AG08396 (cell line): ENCODE measurements at places on chromosomes 12 and 14.
A peak's percentile ranks its signal among the peaks of the same experiment; 100 is the strongest.

DNA sequence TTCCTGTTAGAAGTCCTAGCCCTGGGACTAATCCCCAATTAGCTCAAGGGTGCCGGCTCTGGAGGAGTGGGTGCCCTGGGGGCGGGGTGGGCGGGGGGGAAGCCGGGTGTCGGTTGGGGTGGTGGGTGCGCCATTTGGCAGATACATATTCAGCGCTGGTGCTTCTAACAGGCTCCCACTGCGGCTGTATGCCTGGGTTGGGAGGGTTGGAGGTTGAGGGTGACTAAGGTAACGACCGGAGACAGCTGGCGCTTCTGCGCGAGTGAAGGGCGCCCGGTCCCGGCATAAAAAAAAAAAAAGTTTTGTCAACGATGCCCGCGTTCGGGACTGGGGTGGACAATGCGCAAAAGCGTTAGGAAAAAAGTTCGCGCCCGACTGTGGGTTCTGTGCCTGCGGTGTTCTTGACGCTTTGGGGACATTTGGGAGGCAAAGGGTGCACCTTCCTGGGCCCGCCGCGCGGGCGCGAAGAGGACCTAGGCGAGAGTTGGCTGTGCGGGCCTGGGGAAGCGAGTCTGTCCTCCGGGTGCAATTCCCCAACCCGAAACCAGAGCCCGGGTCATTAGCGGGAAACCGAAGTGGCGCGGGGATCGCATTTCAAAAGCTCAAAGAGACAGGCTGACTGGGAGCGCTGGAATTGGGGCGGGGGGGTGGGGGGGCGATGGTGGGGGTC, 19.2 kb downstream of the TBX3 start:
- DNase-seq, result no peak

DNA sequence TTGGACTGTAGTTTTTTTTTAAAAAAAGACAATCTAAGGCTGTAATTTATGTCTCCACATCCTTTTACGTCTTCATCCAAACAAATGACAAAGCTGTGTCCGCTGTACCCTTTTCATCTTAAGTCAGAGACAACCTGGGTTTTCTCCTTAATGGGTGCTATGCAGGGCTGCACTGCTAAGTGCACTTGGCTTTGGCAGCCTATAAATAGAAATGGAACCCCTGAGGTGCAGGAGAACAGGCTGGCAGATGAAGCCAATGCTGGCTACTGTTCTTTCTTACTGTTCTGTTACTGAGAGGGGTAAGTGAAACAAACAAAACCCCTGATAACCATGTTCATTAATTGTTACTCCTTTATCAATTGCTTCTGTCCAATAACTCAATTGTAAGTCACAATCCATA, 47.1 kb upstream of the KICS2 start:
- DNase-seq, result no peak

DNA sequence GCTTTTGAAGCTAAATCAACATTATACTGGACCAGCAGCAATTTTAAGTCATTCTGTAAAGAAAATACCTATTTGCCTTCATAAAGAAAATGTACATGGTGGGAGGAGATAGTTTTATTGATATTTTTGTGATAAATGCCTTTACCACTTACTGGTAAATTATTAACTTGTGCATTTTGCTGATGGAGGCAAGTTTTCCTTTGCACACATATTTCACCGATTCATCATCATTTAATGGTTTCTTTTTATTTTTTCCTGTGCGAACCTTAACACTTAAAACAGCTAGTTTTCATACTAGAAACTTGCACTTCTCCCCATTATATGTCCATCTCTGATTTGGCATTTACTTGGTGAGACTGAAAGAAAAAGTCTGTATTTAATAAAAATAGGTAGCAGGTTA, 239.3 kb downstream of the TRHDE start:
- DNase-seq, result no peak

DNA sequence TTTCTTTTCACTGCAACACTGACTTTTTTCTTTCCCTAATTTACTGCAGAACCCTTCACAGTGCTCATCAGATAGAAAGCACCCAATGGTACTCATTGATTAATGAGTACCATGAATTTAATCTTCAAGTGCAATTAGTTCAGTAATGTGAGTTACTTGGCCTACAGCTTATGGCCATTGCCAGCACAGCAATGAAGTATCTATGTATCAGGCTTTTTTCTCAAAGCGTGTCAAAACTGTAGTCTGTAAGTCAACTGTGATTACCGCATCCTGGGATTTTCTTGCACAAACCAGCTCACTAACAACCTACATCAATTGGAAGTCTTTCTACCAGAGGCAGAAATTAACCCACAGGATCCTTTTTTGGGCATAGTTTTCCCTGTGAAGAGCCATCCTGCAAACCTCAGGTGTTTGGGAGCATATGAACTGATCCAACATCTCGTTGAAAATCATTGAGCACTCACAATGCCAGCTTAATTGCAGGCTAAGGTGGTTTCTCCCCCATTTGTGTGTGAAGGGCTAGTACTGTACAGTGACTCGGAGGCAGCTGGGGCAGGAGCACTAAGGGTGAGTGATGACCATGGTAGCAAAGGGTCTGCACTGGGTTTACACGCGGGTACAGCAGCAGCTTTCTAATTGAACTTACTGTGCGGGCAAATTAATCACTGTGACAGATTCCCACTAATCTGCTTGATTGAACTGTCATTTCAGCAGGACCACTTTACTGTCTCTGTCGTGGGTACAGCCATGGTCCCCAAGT, 619.3 kb downstream of the SNAPC1 start:
- DNase-seq, result no peak

GRCh38 chr12:119479121-119479561, 114.4 kb upstream of the TMEM233 start:
- no peak for DNase-seq

- DNase-seq, result no peak
Measured at GRCh38 chr12:132936163-132936562, 19.9 kb downstream of the ZNF605 start.

GRCh38 chr12:127280393-127281275, 986.3 kb upstream of the TMEM132C start:
- DNase-seq, result peak; percentile 49

GRCh38 chr14:22466491-22466890, 122.5 kb downstream of the DAD1 start:
- no peak for DNase-seq

GRCh38 chr14:92861856-92862745, 60.8 kb upstream of the CHGA start:
- DNase-seq, result no peak

- DNase-seq, result no peak
Measured at GRCh38 chr12:103505371-103506236, 9.8 kb upstream of the C12orf42 start.

DNA sequence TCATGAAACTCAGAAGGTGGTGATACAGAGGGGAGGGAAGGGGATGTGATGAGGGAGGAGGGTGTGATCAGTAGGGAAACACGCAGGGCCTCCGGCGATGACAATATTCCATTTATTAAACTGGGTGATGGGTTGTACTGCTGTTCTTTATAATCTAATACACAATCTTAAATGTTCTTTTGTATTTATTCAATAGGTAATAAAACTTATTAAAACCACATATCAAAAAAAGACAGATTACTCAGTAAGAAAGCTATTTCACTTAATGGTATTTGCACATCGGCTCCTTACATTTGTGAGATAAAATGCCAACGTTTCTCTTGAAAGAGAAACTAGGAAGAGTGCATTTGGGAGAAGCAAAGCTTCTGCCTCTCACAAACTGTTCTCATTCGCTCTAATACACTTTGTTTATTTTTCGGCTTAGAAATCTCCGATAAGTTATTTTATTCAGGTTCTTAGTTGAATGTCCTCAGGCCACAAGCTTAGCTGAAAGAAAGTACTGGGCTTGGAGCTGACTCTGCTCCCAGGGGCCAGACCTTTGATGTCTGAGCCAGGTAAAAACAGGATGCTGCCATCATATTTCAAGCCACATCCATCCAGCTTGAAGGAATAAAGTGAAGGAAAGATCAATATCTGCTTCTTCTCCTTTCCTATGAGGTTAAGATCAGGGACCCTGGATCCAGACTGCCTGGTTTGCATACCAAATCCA, 17.5 kb downstream of the STON2 start:
- DNase-seq, result no peak

DNA sequence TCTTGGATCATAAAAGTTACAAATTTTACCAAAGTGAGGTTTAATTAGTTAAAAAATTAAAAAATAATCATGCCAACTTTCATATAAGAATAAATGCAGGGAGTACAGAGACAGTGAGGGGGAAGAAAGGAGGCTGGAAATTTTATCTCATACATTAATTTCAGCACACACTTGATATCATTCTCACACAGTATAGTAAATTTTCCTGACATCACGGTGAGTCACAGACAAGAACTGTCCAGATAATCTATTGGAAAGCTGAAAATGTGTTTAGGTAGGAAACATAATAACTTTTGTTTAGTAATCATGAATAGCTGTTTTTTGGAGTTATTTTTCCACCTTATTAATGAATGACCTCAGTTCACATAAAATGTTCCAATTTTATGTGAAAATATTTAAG, 1204.8 kb downstream of the GALC start:
- no peak for DNase-seq

- peak; percentile 82 for DNase-seq
Measured at GRCh38 chr12:104750061-104750460, 208.0 kb downstream of the SLC41A2 start.

DNA sequence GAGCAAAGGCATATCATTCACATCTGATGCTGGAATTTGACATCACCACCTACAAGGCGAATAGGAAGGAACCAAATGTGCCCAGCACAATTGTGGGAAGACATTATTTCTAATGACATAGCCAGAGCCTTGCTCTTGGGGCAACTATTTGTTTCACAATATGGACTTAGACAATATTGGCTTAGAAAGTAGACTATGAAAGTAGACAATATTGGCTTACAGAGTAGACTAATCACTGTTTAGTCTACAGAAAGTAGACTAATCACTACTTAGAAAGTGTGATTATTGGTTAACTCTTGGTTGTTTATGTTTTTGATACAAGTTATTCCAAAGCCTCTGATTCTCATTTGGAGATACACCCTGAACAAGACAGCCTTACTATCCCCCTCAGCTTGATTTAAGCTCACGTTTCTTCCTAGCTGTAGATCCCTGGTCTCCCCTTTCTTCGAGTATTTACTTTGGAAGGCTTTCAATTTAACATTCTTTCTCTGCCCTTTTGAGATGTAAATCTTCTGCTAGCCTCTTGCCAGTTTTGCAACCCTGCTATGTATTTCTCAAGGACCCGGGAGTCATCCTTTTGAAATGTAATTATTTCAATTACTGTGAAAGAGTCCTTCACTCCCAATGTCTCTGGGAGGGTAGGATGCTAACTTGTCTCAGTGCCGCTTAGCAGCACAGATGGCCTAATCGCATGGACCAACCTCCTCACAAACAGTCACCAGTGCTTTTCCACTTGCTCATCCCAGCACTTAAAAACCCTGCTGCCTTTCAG, 843.2 kb downstream of the GALC start:
- DNase-seq, result peak; percentile 52

DNA sequence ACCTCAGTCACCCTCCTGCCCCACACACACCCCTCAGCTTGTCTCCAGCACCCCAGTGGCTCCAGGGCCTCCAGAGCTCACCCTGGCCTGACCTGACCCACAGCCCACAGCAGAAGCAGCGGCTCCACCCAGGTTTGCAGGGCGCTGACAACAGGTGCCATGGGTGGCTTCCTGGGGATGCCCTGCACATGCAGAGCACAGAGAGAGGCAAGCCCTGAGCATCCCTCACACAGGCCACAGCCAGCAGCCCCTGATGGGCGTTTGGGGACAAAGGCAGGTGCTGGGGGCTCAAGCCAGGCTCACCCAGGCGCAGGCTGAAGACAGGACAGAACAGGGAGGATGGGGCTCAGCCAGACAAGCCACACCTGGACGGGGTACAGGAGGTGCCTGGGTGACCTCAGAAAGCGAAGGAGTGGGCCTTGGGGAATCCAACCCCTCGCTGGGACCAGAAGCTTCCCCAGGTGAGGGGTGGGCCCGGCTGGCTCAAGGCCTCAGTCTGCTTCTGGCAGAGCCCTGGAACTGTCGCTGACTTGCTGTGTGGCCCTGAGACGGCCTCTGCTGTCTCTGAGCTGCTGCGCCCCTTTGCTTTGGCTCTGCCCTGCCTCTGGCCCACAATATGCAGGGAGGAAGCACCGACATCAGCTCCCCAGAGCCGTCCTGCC, 10.6 kb downstream of the ARL6IP4 start:
- DNase-seq, result no peak

DNA sequence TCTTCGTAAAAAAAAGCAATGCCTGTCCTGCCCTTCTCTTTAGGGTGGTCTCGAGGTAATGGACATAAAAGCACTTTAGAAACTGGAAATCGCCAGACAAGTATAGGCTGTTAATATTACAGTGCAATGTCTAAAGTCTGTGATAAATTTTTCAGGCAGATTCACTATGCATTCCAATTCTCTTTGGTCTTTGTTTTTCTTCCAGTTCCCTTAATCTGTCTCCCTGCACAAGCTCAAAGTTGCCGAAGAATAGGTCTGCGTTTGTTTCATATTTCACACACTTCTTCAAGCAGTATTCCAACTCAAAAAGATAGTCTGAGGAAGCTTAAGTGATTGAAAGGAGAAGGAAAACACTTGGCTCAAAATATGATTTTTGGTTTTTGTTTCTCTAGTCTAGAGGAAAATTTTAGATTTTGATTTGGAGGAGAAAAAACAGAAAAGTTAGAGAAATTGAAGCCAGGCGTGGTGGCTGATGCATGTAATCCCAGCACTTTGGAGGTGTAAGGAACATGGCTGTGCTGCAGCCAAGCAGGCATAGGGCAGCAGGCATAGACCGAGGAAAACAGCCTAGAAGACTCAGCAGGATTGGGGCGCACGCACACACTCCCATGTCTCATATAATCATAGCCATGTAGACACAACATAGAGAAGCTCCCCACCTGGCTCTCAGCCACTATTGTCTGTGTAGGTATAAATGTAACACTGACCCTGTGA, 96.2 kb upstream of the TMPO start:
- no peak for DNase-seq

DNA sequence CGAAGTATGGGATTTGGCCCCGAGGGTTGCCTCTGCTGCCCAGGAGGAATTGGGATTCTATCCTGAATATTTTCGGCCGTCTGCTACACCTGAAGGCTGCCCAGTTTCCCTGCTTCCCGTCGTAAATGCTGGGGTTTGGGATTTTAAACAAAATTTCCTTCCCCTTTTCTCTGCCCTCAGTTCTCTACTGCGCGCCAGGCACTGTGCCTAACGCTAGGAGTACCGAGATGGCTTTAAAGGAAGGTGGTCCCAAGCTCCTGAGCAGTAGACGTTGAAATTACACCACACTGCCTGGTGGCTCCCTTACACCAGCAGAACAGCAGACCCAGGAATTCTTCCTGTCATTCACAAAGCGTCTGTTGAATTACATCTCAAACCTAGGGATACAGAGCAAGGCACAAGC, 566 bp upstream of the PRDM4 start:
- DNase-seq, result no peak

DNA sequence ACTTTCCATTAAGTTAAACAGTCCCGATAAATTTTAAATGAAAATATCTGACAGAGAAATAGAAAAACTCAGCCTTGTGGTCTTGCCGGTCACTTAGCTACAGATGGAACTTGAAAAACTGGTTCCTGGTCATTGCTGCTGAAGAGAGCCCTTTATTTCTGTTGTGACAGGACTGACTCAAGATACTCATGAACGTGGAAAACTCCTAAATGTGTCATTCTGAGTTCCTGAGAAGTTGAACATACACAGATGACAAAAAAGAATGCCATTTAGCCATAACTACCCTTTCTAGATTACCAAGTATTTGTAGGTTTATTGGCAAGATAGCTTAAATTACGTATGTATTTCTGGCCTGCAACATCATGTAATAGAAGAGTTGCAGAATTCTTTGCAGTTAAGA, 134.2 kb downstream of the HMGA2 start:
- DNase-seq, result no peak
